ENCODE measurements at places on chromosomes 5 and 9.

DNA sequence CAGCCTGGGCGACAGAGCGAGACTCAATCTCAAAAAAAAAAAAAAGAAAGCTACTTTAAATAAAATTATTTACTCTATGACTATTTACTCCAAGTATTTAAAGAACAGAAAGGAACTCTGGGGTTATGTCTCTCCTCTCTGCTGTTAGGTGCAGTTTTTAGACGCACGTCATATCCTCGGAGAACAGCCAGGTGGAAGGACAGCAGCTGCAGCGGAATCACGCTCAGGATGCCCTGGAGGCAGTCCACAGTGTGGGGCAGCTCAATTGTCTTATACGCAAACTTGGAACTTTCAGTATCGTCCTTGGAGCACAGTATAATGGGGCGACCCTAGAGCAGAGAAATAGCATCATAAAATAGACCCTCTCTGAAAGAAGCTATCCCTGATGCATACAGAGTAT is 10.4 kb upstream of the MAPK9 start:
- DNase-seq: no peak

GRCh38 chr9:88537761-88538091 is 2.7 kb downstream of the NXNL2 start:
- DNase-seq: peak; percentile 86

DNA sequence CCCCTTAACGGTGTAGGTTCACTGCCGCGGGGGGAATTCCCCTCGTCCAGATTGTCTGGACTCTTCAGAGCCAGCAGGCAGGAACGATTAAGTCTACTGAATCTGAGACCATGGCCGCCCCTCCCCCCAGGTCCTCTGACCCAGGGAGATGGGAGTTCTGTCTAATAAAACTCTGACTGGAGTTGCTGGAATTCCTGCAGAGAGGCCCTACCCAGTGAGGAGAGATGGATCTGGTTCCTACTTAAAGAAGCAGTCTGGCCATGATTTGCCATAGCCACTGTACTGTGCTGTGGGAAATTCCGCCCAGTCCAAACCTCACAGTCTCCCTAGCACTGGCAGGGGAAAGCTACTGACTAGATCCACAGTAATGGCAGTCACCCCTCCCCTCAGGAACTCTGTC is 237.7 kb upstream of the RASA1 start:
- DNase-seq: no peak

- DNase-seq: no peak
Measured at GRCh38 chr9:113220467-113221002, 542 bp downstream of the FKBP15 start.

- DNase-seq: no peak
Measured at GRCh38 chr5:22651355-22651754, 201.8 kb downstream of the CDH12 start.

GRCh38 chr9:22389271-22389670 is 57.4 kb upstream of the DMRTA1 start:
- no peak for DNase-seq

DNA sequence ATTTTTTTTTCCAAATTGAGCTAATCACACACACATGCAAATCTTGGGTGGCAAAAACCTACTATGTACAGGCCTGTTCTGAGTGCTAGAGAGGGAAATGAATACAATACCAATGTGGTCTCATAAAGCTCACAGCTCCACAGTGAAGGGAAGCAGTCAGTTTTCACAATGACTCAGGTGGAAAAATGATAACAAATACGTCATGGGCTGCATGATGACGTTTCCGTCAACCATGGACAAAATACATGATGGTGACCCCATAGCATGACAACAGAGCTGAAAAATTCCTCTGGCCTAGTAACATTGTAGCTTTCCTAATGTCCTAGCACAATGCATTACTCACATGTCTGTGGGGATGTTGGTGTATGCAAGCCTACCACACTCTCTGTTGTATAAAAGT is 252.5 kb downstream of the TRIM32 start:
- DNase-seq: no peak

GRCh38 chr5:145161391-145161790 is 673.8 kb downstream of the PRELID2 start:
- DNase-seq: no peak

DNA sequence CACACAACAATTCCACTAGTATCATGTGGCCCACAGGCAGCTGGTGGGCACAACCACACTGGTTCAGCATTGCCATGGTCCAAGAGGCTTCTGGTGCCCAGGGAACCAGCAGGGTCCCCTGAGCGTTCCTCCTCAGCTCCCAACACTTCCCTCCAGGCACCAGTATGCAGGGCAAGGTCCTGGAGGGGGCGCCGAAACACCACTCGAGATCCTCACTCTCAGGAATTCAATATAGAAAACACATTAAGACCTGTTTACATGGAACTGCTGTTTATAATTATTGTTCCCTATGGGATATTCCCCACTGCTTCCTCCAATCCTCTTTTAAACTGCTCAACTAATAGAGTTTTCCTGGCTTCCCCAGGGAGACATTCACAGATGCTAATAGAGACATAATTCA is 91.9 kb upstream of the GABRP start:
- DNase-seq: no peak

GRCh38 chr9:20659474-20659967 is 24.5 kb upstream of the FOCAD start:
- peak; percentile 75 for DNase-seq

GRCh38 chr9:7245976-7246580 is 488.3 kb downstream of the KDM4C start:
- DNase-seq: no peak

DNA sequence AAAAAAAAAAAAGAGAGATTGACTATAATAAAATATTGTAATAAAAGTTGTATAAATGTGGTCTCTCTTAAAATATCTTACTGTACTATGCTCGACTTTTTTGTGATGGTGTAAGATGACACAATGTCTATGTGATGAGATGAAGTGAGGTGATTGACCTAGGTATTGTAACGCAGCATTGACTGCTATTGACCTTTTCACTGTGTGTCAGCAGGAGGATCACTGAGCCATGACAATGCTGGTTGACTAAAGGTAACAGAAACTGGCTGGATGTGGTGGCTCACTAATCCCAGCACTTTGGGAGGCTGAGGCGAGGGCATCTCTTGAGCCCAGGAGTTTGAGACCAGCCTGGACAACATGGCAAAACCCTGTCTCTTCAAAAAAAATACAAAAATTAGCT is 78.6 kb upstream of the MYO10 start:
- DNase-seq: no peak

DNA sequence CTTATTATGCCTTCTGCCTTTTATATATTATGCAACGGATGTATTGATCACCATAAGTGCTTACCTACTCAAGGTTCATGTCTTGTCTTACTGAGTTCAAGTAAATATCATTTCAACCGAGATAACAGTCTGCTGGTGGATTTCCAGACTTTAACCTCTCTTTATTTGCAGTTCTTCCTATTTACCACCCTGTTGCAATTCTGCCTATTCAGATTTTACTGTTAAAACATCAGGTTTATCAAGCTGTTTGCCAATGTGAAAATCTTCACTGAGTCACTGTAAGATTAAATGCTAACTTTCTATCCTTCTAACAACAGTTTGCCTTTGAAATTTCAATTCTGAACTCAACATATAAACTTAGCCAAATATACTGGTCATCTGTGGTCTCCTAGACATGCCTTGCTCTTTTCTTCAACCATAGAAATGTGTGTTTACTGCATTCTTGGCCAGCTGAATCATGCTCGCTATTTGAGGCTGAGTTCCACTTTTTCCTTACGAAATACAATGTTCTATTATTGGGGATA is 471.7 kb upstream of the RORB start:
- DNase-seq: no peak

DNA sequence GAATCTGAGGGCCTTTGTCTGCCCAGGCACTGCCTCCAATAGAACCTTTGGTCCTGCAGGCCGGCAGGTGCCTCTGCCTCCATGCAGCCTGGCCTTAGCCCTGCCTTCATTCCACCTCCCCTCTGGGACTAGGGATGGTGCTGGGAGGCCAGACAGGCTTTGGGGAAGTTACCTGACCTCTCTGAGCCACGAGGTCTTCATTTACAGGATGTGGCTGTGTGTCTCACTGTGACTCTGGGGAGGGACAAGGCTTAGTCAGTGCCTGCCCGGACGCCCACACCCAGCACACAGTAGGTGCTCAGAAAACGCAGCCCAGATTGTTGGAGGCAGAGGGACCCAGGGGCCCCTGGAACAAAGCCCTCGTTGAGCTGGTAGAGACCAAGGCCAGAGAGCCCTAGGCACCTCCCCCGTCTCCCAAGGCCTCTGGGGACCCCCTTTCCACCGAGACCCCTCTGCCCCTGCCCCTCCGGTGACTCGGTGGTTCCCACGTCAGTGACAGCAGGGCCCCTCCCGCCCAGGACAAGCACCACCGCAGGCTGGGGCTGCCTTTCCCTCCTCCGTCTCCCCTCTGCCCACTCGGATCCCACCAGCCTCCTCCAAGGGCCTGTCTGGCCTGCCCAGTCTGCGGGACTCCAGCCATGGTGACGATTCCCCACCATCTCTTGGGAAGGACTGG is 46.9 kb upstream of the EGFL7 start:
- peak; percentile 83 for DNase-seq

DNA sequence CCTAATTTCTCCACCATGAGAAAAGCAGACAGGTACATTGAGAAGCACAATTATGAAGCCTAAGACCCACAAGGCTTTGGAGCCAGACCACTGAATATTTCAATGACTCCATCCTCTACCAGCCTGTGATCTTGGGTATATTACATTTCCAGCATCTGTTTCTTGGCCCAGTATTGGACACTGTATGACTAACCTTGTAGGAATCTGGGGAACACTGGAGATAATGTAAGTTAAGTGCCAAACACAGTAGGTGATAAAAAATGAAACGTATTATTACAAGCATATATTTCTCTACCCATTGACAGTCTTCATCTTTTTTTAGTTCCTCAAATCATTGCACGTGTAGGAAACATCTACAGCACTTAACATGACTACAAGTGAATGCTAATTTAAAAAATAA is 28.6 kb upstream of the FEM1C start:
- DNase-seq: no peak

Data from NB4 (cell line).